CD4-positive, alpha-beta T cell treated with Interleukin-15 for 4 hours (primary cell): ENCODE measurements at places on chromosomes 4 and X.

DNA sequence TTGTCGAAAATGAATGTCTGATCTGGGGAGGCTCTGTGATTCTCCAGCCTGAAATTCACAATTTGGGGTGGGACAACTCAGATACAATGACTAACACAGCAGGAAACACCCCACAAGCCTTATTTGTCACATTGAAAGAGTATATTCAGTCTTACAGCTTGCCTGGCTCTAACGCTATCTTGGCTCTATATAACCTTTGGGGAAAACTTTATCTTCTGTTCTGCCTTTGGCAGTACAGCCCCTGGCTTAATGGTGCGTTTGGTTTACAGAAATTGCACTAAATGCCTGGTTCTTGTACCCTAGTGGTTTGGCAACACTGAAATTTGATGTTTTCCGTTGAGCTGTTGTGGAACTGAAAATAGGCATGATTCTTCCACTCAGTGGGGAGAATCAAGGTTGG lies 178.1 kb upstream of the VEGFC start:
- DNase-seq: no peak

DNA sequence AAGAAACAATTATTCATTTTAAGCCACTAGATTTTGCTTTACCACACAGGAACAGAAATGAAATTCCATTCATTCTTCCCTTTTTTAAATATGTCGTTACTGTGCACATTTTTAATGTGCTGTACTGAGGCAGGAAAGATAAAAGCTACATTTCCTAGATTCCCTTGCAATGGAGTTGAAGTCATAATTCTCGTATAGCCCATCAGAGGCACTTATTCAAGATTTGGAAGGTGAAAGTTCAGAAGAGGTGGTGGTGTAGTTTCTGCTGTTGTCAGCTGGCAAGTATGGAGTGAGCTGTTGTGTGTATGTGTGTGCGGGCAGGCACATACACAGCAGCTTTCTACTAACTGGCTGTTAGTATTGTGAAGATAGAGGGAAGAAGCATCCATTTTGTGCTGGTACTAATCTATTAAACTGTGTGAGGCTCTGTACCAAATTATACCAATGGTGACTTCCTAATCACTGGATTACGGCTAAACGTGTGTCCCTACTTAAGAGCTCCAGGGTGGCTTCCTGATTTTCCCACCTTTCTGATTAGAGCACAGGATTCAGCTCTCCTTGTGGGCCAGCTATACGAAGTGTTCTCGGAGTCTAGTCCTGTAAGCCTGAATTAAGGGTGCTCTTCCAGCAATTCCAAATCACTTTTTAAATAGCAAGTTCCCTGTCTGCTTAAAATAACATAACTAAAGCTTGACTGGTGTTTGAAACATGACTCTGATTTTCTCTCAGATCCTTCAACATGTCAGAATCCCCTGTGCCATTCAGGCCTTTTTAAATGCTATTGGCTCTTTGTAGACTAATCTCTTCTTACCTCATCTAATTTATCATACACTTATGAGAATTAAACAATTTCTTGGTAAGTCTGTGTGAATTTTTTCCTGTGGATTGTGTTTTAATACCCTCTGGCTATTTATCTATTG lies 43.8 kb downstream of the PDS5A start:
- no peak for DNase-seq

DNA sequence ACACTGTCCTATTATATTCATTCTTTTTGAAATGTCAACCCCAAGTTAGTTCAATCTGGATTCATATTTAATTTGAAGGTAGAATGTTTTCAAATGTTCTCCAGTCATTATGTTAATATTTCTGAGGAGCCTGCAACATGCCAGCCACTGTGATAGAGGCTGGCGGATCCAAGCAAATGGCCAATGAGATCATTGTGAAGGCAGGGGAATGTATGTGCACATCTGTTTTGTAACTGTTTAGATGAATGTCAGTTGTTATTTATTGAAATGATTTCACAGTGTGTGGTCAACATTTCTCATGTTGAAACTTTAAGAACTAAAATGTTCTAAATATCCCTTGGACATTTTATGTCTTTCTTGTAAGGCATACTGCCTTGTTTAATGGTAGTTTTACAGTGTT lies 1.6 kb downstream of the CXCL1 start:
- DNase-seq: no peak

GRCh38 chr4:30839583-30840520 lies 119.7 kb downstream of the PCDH7 start:
- DNase-seq: no peak

- DNase-seq: no peak
These were observed 379.9 kb downstream of the ADAM29 start for GRCh38 chr4:175297965-175298565.

- DNase-seq: no peak
These were observed 40.0 kb downstream of the ANAPC4 start for GRCh38 chr4:25417014-25417413.

DNA sequence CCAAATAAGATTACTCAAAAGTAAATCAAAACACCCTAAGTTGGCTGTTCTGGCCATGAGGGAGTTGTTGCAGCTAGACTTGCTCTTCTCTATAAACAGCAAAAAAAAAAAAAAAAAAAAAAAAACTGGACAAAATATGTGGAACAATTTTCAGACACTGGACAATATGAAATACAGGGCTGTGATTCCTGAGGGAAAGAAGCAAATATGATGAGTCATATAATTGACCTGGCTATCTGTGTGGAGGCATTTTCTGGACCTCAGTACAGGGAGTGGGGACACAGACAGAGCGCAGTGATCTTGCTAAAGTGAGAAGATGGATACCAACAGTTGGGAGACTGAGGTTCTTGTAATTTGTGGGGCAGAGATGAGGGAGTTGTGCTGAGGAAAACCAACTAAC lies 192.0 kb upstream of the HAND2 start:
- DNase-seq: no peak

- DNase-seq: no peak
These were observed 287.7 kb upstream of the PCDH18 start for GRCh38 chr4:137819964-137820383.

GRCh38 chr4:96543346-96543745 lies 703.5 kb downstream of the PDHA2 start:
- no peak for DNase-seq
